Effector memory CD8-positive, alpha-beta T cell (primary cell): ENCODE measurements at places on chromosomes 11 and 22.

GRCh38 chr22:32828150-32828549 is 26.6 kb downstream of the TIMP3 start:
- DNase-seq, result no peak

GRCh38 chr11:7512525-7513233 is 1.1 kb upstream of the PPFIBP2 start:
- peak; percentile 6 for DNase-seq

DNA sequence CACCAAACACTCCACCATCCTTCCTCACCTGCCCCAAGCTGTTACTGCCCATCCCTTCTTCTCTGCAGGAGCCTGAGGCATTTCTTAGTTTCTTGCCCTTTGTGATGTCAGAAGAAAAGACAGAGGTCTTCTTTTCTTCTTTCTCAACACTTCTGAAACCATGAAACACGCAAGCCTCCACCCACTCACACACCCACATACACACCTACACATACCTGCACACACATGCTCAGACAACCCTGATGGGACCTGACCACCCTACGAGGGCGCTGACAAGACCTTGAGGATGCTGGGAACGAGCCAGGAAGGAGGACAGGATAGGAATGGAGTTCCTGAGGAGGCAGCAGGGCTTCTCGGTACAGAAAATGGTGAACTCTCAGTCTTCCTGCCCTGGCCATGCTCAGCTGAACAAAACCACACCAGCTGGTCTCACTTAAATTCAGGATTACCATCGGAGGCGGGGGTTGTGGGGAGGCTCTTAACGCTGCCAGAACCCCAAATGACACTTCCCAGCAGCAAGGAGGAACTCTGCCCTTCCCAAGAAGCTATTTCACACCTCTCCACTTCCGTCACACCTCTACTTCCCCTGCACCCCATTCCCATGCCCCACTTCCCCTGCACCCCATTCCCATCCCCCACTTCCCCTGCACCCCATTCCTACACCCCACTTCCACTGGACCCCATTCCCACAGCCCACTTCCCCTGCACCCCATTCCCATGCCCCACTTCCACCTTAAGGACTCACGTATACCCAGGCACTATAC is 41.0 kb downstream of the CSF2RB start:
- no peak for DNase-seq

- DNase-seq, result peak; percentile 50
These were observed 9.6 kb downstream of the FAM118A start for GRCh38 chr22:45319324-45319685.

DNA sequence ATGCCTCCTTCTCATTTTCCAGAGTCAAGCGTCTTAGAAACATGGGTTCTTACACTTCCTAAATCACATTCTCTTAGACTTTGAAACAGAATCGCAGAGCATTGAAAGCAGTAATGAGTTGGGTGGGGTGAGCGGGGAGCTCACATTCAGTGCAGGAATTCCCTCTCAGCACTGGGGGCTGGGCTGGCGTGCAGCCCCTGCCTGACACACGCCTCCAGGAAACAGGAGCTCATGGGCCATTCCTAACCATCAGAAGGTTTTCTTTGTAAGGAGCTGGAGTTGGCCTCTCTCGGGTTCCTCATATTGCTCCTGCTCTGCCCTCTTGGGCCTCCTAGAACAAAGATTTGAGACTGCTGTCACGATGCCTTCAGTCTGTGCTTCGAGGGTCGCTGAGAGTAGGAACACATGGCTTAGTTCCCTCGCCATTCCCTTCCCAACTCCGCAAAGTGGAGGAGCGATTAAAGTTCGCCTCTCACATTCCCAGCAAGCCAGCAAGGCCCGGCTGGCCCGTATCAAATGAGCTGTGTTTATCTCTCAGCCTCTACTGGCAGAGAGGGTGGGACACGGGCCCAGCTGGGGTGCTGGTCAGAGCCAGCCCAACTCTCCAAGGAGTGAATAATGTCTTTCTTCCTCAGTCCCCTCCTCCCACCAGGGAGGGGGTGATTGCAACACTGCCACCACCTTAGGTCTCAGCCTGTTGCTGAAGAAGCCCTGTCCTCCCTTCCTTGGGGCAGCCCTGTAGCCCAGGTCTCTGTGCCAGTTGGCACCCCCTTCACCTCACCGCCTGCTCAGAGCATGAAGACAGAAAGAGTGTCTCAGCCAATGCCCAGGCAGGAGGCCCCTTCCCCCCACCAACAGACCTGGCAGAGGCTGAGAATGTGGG is 10.4 kb downstream of the CHRDL2 start:
- no peak for DNase-seq

GRCh38 chr11:1744891-1745700 is 5.3 kb downstream of the IFITM10 start:
- no peak for DNase-seq

DNA sequence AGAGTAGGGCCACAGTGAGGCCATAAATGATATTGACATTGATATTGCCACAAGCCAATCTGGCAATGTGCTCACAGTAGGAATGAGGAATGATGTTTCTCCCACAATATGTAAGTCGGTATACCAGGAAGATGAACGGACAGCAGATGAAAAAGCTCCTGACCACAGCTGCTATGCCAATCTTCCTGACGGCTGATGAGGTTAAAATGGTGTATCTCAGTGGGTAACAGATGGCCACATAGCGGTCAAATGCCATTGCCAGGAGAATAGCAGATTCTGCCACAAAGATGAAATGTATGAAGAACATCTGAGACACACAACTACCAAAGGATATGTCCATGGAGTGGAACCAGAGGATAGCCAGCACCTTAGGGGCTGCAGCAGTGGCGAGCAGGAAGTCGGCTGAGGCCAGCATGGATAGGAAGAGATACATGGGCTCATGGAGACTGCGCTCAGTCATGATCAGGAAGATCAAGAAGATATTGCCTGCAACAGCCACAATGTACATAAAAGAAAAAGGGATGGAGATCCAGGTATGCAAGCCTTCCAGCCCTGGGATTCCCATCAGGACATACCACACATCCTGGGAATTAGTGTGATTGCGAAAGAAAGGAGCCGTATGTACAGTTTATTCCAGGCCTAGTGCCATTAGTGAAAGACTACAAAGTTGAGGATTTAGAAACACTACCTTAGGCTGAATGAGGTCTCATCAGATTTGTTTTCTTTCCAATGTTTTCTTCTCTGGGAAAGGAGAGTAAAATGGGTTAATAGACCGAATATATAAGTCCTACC is 22.2 kb downstream of the OR51V1 start:
- DNase-seq, result no peak

GRCh38 chr11:119592642-119593041 is 136.4 kb downstream of the NECTIN1 start:
- DNase-seq, result no peak

DNA sequence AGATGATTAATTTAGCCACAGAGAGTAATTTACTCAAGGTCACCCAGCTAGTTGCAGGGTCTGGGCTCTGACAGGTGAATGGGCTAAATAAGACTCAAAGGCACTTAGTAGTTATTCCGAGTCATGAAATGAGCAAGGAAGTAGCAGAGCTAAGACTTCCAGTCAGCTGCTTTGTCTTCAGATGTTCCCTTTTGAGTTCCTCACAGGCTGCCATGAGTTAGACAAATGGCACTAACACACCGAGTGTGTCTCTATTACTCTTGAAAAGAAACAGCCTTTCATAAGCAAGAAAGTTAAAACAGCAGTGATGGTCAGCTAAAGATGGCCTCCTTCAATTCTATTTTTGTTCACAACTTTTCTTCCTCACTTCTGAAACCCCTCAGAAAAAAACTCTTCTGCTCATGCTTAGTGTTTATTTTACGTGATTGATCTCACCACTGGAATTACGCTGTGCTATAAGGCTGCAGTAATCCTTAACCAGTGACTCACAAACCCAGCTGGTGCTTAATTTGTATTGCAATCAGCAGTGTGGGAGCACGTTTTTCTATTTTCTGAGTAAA is 389.1 kb downstream of the AASDHPPT start:
- DNase-seq, result no peak

DNA sequence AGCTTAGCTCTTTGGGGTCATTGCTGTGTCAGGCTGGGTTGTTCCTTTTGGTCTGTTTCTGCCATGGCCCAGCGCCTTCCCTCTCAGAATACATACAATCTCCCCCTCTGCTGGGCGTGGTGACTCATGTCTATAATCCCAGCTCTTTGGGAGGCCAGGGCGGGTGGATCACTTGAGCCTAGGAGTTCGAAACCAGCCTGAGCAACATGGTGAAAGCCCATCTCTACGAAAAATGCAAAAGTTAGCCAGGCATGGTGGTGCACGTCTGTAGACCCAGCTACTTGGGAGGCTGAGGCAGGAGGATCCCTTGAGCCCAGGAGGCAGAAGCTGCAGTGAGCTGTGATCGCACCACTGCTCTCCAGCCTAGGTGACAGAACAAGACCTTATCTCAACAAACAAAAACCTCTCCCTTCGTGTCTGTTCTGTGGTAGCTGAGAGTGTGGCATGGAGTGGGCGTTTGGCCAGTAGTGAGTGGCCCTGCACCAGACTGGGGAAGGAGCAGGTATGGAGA is 46.7 kb upstream of the RAB1B start:
- DNase-seq, result no peak

DNA sequence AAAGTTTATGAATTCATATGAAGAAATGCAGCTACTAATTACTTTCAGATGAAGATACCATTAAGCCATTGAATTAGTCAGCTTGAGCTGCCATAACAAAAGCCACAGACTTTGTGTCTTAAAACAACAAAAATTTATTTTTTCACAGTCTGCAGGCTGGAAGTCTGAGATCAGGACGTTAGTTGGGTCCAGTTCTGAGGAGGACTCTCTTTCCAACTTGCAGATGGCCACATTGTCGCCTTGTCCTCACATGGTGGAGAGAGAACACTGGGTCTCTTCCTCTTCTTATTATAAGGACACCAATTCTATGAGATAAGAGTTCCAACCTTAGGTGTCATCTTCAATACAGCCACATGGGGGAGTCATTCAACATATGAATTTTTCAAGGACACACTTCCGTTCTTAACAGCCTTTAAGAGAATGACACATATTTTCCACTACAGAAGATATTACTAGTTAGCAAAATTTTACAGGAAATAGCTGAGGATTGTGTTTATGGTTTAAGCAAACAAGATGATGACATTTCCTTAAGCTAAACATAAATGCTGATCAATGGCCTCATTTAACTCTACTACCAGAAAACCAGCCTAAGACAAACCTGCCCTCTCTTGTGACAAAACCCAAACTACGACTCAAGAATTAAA is 56.0 kb downstream of the DCUN1D5 start:
- DNase-seq, result peak; percentile 60

DNA sequence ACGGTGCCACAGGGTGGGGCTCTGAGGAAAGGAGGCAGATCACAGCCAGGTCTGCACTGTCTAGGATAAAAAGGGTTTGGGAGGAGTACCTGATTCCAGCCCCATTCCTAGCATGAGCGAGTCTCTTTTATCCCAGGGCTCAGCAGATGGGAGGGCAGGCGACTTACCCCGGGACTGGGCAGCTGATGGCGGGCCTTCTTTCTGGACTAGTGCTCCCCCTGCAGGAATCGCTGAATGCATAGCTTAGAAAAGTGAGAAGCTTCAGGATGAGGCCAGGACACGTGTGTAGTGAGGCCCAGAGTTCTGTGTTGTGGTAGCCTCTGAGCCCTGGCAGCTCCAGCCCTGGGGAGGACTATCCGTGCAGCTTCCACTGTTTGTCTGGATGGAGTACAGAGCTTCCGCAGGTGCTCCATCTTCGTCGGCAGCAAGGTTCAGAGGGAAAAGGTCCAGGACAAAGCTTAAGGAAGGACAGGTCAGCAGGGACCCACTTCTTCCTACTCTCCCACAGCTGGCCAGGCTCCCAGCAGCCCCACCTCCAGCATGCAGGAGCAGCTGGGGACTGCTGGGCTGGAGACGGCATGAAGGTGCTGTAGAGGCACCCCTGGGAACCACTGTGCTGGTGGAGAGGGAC is 30.4 kb downstream of the COMMD9 start:
- DNase-seq, result no peak

DNA sequence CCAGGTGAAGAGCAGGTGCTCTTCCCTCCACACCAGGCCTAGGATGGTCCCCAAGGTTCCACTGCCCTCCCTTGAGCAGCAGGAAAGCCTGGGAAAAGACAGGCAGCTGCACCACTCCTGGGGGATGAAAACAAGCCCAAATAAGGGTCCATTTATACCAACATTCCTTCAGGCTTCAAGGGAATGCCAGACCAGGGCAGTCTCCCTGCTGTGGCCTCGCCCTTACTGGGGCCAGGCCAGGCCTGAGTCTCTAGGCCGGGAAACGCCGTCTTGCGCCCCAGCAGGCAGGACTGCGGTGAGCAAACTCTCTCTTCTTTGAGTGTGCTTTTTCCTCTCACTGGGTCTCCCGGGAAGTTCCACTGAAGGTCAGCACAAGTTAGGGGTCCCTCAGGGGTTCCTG is 443.5 kb downstream of the SOX6 start:
- DNase-seq, result no peak

DNA sequence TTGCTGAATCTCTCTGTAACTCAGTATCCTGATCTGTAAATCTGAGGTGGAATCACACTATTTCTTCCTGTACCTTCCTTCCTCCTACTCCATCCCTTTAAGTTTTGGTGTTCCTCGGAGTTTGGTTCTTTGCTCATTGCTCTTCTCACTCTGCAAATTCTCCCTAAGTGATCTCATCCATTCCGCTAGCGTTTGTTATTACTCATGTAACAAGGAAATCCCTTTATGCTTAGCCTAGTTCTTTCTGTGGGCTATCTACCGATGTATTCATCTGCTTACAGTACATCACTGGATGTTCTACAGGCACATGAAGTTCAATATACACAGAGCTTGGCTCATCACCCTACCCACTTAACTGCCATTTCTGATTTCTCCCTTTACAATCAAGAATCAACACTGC is 1.6 kb upstream of the CEP295 start:
- DNase-seq, result no peak

GRCh38 chr22:46065691-46066454 is 84.5 kb upstream of the PPARA start:
- no peak for DNase-seq

GRCh38 chr11:134233729-134234179 is 9.3 kb downstream of the VPS26B start:
- DNase-seq, result no peak

GRCh38 chr11:14021738-14022137 is 59.2 kb downstream of the SPON1 start:
- no peak for DNase-seq

- DNase-seq, result no peak
These were observed 125.6 kb downstream of the TRPC6 start for GRCh38 chr11:101458161-101458560.
